ENCODE measurements at places on chromosomes 3 and 15.
A peak's percentile ranks its signal among the peaks of the same experiment; 100 is the strongest.

GRCh38 chr3:45112939-45113338 is 33.2 kb downstream of the CDCP1 start:
- no peak for DNase-seq

DNA sequence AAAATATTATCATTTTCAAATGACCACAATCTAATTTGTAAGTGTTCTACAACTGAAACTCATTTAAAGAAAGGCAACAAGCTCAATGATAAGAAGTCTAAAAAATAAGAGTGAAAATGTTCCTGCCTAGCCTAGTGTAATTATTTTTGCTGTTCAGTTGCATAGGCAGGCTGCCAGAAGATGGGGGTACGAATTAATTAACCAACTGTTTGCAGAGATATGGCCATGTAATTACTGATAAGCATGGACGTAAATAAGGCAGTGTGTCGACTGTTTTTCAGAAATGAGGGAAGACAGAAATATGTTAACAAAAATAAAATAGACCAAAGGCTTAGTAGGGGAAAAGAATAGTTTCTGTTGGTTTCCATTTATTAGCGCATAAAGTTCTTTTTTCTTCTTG is 24.7 kb upstream of the SCAANT1 start:
- DNase-seq: no peak

GRCh38 chr3:28012830-28013229 is 228.6 kb upstream of the CMC1 start:
- DNase-seq: no peak

DNA sequence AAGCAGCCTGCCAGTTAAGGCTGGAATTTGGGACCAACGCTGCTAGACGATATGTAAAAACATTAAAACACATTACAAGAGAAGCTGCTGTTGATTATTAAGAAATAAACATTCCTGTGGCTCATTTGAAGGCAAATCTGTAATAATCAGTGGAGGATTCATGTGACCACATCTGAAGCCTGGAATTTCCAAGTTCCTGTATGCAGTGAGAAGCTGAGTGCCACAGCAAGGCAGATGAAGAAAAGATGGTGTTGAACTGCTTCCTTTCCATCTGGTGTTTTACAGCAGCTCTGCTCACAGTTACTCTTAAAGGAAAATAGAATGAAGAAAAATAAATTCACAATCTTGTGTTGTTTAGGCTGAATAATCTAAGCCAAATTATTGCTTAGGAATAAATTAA is 139.3 kb upstream of the ROBO2 start:
- no peak for DNase-seq

- no peak for DNase-seq
Measured at GRCh38 chr15:100553468-100553867, 24.7 kb upstream of the CERS3 start.

- peak; percentile 25 for DNase-seq
Measured at GRCh38 chr15:98503970-98504369, 144.4 kb upstream of the IGF1R start.
